ENCODE measurements at places on chromosomes 2 and 18. TPM values are rescaled to one million over a fixed set of nuclear protein-coding genes. Genes with fewer than 3 reads are reported as not detected.

GRCh38 chr2:142879151-142879550, 1.7 kb downstream of the KYNU start:
- no peak for DNase-seq

Gene ACTG2
- polyA plus RNA-seq: 2.7 TPM

Gene CFAP210
- 0.04 TPM for polyA plus RNA-seq

GRCh38 chr2:198615972-198616371, 811.6 kb downstream of the PLCL1 start:
- no peak for DNase-seq
